ENCODE measurements at places on chromosomes 4 and X. TPM values are rescaled to one million over a fixed set of nuclear protein-coding genes. Genes with fewer than 3 reads are reported as not detected.

Gene POU4F2
- not detected for total RNA-seq

DNA sequence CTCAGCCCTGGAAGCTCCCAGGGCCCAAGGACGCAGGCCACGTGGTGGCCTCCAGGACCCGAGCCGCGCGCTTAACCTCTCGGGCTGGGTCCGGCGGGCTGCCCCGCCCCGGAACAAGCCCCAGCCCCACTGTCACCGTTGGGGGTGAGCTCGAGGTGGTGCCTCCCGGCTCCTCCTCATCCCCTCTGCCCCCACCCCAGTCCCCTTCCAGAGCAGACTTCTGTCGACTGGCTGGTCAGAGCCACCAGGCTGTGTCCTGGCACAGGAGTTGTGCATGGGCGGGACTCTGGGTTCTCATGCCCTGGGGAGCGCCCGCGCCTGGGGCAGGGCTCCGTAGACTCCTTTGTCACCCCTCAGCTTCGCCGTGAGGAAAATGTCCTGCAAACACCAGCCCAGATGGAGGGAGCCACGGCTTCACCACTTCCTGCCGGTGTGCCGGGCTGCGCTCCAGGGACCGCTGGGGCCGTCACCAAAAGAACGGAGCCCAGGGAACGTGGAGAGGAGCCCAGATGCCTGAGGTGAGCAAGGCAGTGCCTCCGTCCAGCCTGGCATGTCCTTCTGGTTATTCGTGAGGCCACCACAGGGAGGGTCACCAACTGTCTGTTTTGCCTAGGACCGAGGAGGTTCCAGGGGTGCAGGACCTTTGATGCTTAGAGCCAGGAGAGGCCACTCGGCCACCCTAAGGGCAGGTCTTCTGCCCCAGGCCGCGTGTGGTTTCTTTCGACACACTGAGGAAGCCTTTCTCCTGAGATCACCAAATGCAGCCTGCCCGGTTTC, 7.1 kb upstream of the RGS12 start:
- peak; percentile 10 for DNase-seq
- H3K4me3 ChIP-seq = no peak overlapping the region
- peaks cover 14% of the 10 kb centered on the region for H3K27me3 ChIP-seq

- H3K27me3 ChIP-seq = no peaks in the 10 kb centered on the region
- no peak overlapping the region for H3K27ac ChIP-seq
- no peaks in the 10 kb centered on the region for H3K4me1 ChIP-seq
Measured at GRCh38 chrX:51053741-51054140, 143.2 kb downstream of the BMP15 start.

- H3K36me3 ChIP-seq = peaks cover 6% of the 10 kb centered on the region
- H3K4me3 ChIP-seq = peak overlapping the region; percentile 83
- peaks cover 81% of the 10 kb centered on the region for H3K27me3 ChIP-seq
- peaks cover 22% of the 10 kb centered on the region for H3K4me1 ChIP-seq
Measured at GRCh38 chrX:151177141-151178027, 1.0 kb downstream of the GPR50 start.

- no peak for DNase-seq
- no peak overlapping the region for H3K27ac ChIP-seq
- H3K36me3 ChIP-seq = 0 out of 2 replicates have a peak, but pooled peaks cover 2% of the 10 kb centered on the region
- H3K27me3 ChIP-seq = peaks cover 19% of the 10 kb centered on the region
- no peak overlapping the region for H3K4me3 ChIP-seq
- peaks cover 16% of the 10 kb centered on the region for H3K4me1 ChIP-seq
Measured at GRCh38 chrX:77450996-77451395, 3.8 kb downstream of the FGF16 start.

Gene SYTL4
- 0.31 TPM for total RNA-seq

- H3K27ac ChIP-seq = no peak overlapping the region
- no peaks in the 10 kb centered on the region for H3K36me3 ChIP-seq
Measured at GRCh38 chr4:56086073-56086541, 137.4 kb downstream of the CEP135 start.

Gene ZNF141
- 34.5 TPM for total RNA-seq

DNA sequence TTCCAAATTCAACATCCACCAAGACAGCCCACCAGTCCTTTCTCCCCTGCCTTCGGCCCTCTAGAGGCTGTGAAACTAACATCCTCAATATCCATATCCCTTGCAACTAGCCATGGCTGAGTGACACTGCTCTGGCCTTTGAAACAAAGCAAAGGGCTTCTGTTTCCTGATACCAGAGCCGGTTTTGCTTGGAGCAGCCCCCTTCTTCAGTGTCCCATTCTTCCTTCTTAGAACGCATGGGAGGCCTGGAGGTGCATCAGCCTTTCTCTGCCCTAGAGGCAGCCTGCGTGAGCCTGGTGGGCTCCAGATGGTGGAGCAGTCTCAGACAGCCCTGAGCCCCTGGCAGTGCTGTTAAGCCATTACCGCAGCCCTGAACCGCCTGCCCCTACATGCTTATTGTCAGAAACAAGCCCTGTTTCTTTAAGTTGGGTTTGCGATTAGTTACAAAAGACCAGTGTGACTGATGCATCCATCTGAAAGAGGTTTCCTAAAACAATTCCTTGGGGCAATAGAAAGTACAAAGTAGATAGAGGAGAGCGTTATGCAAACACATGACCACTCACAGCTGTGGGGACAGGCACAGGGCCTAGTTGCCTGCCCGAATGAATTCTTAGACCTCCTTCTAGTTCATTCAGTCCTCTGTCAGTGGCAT, 74.1 kb downstream of the EVC start:
- no peak overlapping the region for H3K4me3 ChIP-seq
- H3K36me3 ChIP-seq = peaks cover 34% of the 10 kb centered on the region
- no peak for DNase-seq
- H3K4me1 ChIP-seq = peaks cover 5% of the 10 kb centered on the region
- no peaks in the 10 kb centered on the region for H3K27me3 ChIP-seq

- no peak for DNase-seq
- H3K4me1 ChIP-seq = 0 out of 2 replicates have a peak, but pooled peaks cover 3% of the 10 kb centered on the region
- H3K27ac ChIP-seq = no peak overlapping the region
- H3K4me3 ChIP-seq = no peak overlapping the region
- H3K27me3 ChIP-seq = peaks cover 3% of the 10 kb centered on the region
Measured at GRCh38 chr4:12499693-12500092, 984.4 kb downstream of the RAB28 start.

DNA sequence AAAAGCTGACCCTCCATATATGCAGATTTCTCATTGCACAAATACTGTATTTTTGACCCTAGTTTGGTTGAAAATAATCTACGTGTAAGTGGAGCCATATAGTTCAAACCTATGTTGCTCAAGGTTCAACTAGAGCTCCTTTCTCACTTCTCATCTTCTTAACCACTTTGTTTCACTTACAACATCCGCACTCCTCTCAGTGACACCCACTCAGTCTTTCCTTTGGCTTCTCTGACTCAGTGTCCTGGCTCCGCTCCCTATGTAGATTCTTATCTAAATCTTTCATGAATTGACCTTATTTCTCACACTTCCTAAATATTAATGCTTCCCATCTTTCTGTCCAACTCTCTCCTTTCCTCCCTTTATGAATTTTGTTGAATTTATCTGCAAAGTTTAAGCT, 32.9 kb upstream of the DKK2 start:
- no peaks in the 10 kb centered on the region for H3K36me3 ChIP-seq
- H3K27me3 ChIP-seq = no peaks in the 10 kb centered on the region
- no peak for DNase-seq
- H3K4me1 ChIP-seq = no peaks in the 10 kb centered on the region

Gene FABP2
- total RNA-seq = not detected

Gene NALF2
- total RNA-seq = 13.1 TPM

Gene ADAMTS3
- 3.2 TPM for total RNA-seq

GRCh38 chr4:168496834-168497233, at the start of gene PALLD:
TSS of gene PALLD (plus strand) at chr4:168497052.
- H3K27ac ChIP-seq = no peak within 1 kb of the TSS
- 0 out of 2 replicates have a peak, but pooled peaks cover 3% of the 10 kb centered on the region for H3K36me3 ChIP-seq
- H3K4me3 ChIP-seq = no peak within 1 kb of the TSS
- no peak for DNase-seq
- H3K4me1 ChIP-seq = peaks cover 27% of the 10 kb centered on the region
- H3K27me3 ChIP-seq = no peaks in the 10 kb centered on the region

DNA sequence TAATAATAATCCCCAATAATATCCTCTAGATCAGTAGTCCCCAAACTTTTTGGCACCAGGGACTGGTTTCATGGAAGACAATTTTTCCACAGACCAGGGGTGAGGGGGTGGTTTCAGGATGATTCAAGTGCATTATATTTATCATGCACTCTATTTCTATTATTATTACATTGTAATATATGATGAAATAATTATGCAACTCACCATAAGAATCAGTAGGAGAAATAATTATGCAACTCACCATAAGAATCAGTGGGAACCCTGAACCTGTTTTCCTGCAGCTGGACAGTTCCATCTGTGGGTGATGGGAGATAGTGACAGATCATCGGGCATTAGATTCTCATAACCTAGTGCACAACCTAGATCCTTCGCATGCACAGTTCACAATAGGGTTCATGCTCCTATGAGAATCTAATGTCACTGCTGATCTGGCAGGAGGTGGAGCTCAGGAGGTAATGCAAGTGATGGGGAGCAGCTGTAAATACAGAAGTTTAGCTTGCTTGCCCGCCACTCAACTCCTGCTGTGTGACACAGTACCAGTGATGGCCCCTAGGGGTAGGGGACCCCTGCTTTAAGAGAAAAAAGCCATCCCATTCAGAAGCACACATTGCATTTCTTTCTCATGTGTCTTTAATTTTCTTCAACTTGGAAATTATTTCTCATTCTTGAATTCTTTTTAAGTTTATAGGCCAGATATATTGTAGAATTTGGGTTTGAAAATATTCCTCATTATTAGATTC, 16.0 kb upstream of the SH3RF1 start:
- no peaks in the 10 kb centered on the region for H3K27me3 ChIP-seq
- no peak overlapping the region for H3K4me3 ChIP-seq
- no peak overlapping the region for H3K27ac ChIP-seq
- no peaks in the 10 kb centered on the region for H3K36me3 ChIP-seq
- peaks cover 9% of the 10 kb centered on the region for H3K4me1 ChIP-seq
- DNase-seq = peak; percentile 23

DNA sequence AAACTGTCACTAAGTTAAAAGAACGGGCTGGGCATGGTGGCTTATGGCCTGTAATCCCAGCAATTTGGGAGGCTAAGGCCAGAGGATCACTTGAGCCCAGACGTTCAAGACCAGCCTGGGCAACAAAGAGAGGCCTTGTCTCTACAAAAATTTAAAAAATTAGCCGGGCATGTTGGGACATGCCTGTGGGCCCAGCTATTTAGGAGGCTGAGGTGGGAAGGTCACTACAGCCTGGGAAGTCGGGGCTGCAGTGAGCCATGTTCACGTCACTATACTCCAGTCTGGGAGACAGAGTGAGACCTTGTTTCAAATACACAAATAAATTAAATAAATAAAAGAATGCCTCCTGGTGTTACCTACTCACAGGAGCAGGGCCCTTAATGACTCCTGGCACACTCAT, 69.5 kb downstream of the APBB2 start:
- peak overlapping the region; percentile 96 for H3K27ac ChIP-seq
- peaks cover 5% of the 10 kb centered on the region for H3K36me3 ChIP-seq
- H3K4me3 ChIP-seq = no peak overlapping the region
- DNase-seq = no peak

DNA sequence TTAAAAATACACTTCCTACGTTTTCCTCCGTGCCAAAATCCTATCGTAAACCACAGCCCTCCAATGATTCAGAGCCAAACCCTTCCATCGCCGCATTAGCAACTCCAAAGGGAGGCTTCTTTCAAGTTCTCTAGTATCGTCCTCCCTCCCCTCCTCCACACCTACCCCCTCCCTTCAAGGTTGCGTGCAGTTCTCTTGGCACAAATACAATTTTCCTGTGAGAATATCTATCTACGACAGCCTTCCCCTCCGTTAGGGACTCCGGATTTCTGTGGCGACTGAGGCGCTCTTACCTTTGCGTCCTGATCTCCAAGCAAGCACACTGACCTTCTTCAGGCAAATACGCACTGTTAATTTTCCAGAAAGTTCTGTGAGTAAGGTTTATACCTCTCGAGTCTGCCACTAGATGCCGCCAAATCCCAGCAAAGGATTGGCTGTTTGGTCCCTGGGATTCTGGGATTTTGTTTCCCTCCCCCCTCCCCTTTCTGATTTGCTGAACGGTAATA, 1.2 kb upstream of the MORF4L2 start:
- H3K27ac ChIP-seq = no peak overlapping the region
- peaks cover 19% of the 10 kb centered on the region for H3K36me3 ChIP-seq
- H3K27me3 ChIP-seq = no peaks in the 10 kb centered on the region
- DNase-seq = peak; percentile 70
- H3K4me1 ChIP-seq = 0 out of 2 replicates have a peak, but pooled peaks cover 4% of the 10 kb centered on the region

Gene SUV39H1
- total RNA-seq = 14.2 TPM
